ENCODE measurements at places on chromosomes 5 and 9.

DNA sequence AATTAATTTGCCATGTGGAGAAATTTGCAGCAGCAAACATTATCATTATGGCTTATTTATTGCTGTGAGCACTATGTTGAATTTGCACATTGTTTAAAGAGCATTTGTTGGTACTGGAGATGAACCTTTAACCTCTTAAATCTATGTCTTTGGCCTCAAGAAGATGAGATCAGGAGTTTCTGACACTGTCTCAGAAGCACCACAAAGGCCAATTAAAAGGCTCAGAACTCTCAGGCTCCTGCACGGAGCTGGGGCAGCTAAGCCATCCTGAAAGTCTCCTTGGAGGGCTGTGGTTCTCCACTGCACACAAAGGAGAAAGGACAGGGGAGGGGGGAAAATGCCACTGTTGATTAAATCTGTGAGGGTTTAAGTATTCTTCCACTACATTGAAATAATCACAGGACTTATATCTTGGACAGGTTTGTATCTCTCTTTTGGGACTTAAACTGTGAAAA, 33.1 kb downstream of the ZNF366 start:
- no peak for DNase-seq

DNA sequence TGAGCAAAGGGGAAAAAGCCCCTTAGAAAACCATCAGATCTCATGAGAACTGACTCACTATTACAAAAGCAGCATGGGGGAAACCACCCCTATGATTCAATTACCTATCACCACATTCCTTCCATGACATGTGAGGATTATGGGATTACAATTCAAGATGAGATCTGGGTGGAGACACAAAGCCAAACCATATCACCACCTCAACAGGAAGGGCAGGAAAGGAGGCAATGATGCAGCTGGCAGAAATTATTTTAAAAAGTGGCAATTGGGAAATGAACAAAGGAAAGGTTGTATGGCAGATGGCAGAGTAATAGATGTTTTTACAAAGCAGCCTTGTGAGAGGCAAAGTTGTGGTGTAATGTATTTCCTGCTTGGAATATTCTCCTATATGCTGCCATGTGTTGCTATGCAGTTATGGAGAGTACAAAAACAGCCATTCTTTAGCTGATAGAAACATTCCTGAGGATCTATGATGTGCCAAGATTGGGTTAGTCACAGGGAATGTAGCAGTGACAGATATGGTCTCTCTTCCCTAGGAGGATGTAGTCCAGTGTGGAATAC, 138.8 kb downstream of the SMC2 start:
- DNase-seq: no peak

- DNase-seq: peak; percentile 73
Observed at GRCh38 chr9:95025213-95026147, 292.0 kb downstream of the FANCC start.

GRCh38 chr5:151141535-151141934, 16.0 kb downstream of the ANXA6 start:
- DNase-seq: no peak

DNA sequence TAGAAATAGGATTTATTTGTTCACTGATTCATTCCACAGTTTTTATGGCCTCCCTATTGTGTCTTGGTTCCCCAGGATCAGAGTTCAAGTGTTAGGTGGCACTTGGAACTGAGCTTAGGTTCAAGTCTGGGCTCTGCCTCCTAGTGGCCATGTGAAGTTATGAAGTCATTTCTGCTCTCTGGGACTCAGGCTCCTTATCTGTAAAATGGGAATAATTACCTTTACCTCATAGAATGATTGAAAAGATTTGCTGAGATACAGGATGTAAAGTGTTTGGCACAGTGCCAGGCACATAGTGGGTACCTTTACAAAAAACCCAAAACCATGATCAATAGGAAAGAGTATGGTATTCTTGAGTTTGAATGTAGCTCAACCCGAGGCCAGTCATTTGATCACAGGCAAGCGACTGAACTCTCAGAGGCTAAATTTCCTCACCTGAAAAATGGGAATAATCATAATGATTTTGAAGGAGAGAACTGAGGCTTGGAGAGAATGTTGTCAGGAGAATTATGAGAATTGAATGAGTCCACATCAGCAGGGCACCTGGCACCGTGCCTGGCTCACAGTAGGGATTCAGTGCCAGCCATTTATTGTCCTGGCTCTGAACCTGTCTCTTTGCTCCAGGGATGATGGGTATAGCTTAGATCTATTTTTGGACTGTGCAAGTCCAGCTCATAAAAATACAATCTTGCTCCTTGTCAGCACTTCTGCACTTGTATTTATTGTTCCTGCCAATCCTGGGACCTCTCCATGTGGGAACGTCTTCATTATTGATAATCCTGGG, 10.8 kb downstream of the NSG2 start:
- DNase-seq: no peak

DNA sequence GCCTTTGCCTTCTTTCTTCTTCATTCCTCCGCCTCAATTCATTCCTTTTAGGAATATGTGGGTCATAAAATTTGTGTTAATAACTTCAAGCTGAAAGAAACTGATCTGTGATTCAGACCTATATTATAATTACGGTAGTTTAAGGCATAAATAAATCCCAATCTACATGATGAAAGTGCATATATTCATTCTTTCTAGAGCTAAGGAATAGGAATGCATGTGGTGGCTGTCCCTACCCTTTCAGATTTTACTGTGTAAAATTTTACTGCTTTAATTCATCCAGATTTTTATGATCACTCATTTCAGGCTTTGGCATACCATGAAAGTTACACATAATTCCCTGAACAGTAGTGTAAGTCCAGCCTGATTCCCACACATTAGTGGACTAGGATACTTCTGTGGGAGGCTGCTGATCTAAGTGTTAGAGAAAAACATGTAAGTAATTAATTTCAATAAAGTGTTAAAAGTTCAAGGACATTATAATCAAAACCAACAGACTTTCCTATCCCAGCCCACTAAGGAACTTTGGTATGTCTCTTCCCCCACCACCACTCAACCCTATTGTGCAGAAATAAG, 83.1 kb downstream of the HINT1 start:
- DNase-seq: no peak

GRCh38 chr9:84586662-84587061, 82.9 kb upstream of the NTRK2 start:
- no peak for DNase-seq

DNA sequence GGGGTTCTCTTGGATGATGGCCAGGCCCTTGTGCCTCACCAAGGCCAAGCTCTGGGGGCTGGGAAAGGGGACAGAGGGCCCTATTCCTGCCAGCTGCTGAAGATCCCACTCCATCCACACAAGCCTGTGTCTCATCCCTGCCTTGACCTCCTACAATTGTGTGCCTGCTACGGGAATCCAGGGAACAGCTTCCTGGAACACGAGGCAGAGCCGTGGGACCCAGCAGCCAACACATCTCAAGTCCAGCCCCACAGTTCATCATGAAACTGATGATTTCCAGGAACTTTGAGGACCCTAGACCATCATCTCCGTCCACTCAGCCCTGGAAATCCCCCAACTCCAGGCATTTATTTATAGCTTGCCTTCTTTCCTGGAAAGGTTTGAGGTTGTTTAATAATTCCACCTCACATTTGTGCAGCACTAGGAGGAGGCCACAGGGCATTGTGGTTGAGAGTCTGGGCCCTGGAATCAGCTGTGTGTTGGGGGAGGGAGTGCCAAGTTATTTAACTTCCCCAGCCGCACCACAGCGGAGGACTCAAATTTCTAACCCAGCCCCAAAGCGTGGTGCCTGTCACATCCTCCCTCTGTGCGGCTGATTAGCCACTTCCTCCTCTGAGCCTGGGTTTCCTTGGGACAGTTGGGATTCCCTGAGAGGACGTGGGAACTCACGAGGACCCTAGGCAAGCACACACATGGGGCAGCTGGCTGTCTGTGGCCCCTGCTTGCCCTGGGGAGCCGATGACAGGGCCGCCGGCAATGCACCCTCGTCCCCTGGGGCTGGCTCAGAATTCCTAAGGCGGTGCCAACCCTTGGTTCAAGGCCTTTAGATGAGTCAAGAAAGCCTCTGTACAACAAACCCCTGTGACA, 58.2 kb upstream of the GGTA1 start:
- no peak for DNase-seq
